Uterine smooth muscle cell (primary cell): ENCODE measurements at places on chromosomes 3 and 15. TPM values are rescaled to one million over a fixed set of nuclear protein-coding genes. Genes with fewer than 3 reads are reported as not detected.

The NPAP1 gene
- not detected in 2 replicates for total RNA-seq

The SNURF gene
- 3.8 and 7.9 TPM in 2 replicates for total RNA-seq

The SPINT1 gene
- 0.37 and 0.66 TPM in 2 replicates for total RNA-seq

The NTRK3 gene
- under 0.01 TPM in 2 replicates for total RNA-seq

The GOLGA8G gene
- not detected in 2 replicates for total RNA-seq

The SEMA3G gene
- total RNA-seq, result under 0.01 TPM in 2 replicates

The ITIH4 gene
- 0.66 and 1.7 TPM in 2 replicates for total RNA-seq

The CAND2 gene
- total RNA-seq, result 6.4 and 6.6 TPM in 2 replicates

The TRANK1 gene
- total RNA-seq, result 7.7 and 20.2 TPM in 2 replicates

The AMOTL2 gene
- 75.3 and 100 TPM in 2 replicates for total RNA-seq

The EFHB gene
- total RNA-seq, result under 0.01 and 0.11 TPM in 2 replicates

The IMPG2 gene
- total RNA-seq, result 0.25 and 0.44 TPM in 2 replicates

The MST1R gene
- total RNA-seq, result 0.25 and 0.33 TPM in 2 replicates

The FOXL2 gene
- total RNA-seq, result 11.2 and 12.8 TPM in 2 replicates

The MME gene
- 249 and 267 TPM in 2 replicates for total RNA-seq
